ENCODE measurements at places on chromosomes 12 and 14. TPM values are rescaled to one million over a fixed set of nuclear protein-coding genes. Genes with fewer than 3 reads are reported as not detected.

Gene NGB
- total RNA-seq = not detected

Gene EIF2S3B
- total RNA-seq = 1.0 TPM

Gene PARP11
- 10.2 TPM for total RNA-seq

Gene PRIM1
- 10.3 TPM for total RNA-seq

Gene BMP4
- total RNA-seq = not detected

Gene DTD2
- total RNA-seq = 54.7 TPM

Gene ATP5F1B
- total RNA-seq = 674 TPM

Gene SMIM41
- 0.75 TPM for total RNA-seq

Gene DERA
- 9.7 TPM for total RNA-seq

Gene BLTP3B
- total RNA-seq = 17.3 TPM

Gene MAP1LC3B2
- total RNA-seq = 0.71 TPM

Gene SSTR1
- not detected for total RNA-seq

- no peak for DNase-seq
Measured at GRCh38 chr14:68293404-68293803, 473.8 kb downstream of the RAD51B start.

DNA sequence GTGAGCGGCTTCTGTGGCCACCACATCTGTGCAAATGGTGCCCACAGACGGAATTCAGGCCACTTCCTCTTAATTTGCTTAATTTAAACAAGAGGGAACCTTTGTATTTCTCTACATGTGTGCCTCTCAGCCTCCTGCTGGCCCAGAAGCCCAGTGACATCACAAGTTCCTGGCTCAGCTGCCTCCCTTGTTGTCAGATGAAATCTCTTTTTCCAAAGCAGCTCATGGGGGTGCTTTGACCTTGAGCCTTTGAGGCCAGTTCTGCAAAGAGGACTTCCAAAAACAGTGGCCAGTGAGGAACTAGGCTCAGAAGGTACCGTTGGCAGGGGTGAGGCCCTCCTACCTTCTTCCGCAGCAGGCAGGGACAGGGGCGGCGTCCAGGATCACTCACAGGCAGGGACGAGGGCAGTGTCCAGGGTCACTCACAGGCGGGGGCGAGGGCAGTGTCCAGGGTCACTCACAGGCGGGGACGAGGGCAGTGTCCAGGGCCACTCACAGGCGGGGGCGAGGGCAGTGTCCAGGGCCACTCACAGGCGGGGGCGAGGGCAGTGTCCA lies 35.0 kb upstream of the GALNT9 start:
- no peak for DNase-seq

DNA sequence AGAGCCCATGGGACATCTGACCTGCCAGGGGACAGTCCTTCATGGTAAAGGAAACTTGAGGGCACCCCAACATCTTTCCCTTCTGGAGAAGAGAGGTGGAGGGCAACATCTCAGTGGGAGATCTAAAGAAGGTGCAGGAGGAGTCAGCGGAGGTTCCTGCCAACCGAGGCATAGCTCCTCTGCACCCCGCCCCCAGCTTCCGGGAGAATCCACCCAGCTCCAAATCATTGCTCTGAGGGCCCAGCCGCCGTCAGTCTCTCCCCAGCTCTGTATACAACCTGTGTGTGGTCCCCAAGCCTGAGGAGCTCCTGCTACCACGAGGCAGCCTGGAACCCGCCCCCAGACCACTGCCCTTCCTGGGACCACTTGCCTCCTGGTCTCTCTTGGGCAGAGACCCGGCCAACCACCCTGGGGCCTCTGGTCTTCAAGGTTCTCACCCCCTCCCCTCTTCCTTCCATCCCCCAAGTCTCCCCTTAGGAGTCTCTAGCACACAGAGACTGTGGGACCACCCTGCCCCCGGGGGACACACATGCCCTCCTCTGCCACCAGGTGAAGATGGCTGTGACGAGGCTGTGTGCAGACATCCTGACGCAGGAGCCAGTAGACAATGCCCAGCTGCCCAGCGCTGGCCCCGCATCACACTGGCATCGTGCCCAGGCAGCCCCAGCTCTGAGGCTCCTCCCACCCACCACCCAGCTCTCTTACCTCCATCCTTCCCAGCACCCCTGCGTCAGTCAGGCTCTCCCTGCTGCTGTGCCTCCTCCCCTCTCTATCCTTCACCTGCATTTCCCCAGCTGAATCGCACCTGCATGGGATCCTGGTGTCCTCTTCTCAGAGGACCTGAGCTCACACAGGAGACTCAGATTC lies 13.0 kb upstream of the NUDT14 start:
- DNase-seq = peak; percentile 55

GRCh38 chr14:32984241-32984930 lies 45.7 kb downstream of the NPAS3 start:
- DNase-seq = no peak

DNA sequence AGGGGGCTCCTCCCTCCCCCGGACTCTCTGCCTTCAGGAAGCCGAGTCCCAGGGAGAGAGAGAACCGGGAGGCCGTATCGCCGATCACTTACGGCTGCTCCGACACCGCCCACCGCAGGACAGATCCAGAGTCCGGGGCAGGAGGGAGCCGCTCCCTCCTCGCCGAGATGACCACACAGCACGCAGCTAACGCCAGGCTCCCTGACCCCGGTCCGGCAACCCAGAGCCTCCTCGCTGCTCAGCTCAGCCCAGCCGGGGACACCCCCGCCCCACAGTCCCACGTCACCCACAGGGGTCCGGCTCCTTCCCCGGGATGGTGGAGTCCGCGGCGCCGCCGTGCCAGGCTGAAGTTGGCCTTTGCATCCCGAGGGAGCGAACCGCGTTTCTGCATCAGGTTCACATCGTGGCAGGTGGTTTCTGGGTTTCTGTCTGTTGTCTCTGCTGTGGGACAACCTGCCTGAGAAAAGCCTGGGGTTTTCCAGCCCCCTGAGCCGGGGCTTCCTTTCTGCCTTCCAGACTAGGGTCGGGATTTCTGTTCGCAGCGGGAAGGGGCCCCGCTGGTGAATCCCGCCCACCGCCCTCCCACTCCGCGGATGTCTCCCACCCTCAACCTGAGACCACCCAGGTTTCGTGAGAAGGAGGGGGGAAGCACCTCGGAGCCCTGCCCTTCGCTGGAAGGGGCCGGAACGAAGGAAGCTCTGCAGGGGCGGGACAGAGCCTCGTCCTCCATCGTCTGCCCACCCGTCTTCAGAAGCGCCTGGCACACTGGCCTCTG lies 61.2 kb downstream of the NOC4L start:
- no peak for DNase-seq

DNA sequence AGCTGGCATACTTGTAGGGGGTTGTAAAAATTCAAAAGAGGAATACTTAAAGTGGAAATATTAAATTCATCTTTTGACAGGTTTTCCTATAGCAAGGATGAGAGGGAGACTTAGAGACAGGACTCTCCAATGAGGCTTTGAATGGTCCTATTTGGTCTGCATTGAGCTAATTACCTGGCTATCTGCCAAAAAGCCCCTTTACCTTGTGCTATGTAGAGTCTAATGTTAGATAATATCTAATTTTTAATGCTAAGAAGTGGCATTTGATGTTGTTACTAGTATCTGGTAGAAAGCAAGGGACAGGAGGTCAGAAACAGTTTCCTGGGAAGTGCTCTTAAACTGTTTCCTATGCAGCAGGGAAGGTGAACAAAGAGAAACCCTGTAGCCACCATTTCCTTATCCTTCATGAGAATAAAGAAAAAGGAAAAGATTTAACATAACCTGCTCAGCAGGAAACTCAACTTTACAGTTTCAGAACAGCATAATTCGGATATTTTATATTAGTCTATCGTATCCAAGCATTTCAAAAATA lies 550.0 kb downstream of the SOX5 start:
- DNase-seq = no peak

DNA sequence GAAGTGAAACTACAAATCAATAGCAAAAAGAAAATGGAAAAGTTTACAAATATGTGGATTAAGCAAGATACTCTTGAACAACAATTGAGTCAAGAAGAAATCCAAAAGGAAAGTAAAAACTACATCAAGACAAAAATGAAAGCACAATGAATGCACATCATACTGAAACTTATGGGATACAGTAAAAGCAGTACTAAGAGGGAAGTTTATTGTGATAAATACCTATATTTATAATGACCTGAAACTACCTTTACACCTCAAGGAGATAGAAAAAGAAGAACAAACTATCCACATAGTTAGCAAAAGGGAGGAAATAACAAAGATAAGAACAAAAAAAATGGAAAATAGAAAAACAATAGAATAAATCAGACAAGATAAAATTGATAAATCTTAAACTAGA lies 375.0 kb downstream of the TRHDE start:
- no peak for DNase-seq

DNA sequence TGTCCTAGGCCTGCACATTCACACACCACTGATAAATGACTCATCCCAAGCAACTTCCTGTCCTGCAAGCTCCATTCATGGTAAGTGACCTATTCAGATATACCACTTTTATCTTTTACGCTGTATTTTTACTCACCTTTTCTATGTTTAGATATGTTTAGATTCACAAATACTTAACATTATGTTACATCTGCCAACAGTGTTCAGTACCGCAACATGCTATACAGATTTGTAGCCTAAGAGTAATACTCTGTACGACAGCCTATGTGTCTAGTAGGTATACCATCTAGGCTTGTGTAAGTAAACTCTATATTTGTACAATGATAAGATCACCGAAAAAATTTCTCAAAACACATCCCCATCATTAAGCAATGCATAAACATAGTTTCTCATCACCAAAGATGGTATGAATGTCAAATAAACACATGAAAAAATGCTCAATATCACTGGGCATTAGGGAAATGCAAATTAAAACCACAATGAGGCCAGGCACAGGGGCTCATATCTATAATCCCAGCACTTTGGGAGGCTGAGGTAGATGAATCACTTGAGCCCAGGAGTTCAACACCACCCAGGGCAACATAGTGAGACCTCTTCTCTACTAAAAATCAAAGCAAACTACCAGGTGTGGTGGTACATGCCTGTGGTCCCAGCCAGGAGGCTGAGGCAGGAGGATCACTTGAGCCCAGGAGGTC lies 20.7 kb downstream of the ATXN2 start:
- DNase-seq = no peak

DNA sequence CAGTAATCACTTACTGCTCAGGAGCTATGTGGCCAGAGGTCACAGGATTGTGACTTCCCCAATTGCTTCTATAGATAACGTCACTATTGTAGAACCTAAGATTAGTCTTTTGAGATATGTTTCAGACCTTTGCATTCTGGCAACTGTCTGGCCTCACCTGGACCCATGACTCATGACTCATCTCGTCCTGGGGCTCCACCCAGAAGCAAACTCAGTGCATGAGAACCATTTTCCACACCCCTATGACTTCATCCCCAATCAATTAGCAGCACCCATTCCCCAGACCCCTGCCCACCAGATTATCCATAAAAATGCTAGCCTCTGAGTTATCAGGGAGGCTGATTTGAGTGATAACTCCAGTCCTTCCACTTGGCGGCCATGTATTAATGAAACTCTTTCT lies 186.9 kb downstream of the EMP1 start:
- DNase-seq = no peak

DNA sequence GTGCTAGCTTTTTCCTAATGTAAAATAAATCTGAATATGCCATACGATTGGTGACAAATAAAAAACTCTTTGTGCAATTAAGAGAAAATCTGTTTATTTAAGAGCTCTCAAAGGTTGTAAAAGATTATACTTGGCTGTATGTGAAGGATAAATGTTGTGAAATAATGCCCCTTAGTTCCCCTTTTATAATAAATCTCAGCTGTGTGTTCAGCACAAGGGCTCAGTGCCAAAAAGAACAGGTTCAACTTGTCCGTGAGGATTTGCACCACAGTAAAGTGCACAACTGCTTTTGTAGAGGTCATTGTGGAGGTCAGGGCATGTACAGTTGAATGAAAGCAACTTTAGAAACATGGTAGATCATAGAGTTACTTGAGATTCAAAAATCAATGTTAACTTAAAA lies 118.6 kb downstream of the TRMT5 start:
- peak; percentile 86 for DNase-seq

DNA sequence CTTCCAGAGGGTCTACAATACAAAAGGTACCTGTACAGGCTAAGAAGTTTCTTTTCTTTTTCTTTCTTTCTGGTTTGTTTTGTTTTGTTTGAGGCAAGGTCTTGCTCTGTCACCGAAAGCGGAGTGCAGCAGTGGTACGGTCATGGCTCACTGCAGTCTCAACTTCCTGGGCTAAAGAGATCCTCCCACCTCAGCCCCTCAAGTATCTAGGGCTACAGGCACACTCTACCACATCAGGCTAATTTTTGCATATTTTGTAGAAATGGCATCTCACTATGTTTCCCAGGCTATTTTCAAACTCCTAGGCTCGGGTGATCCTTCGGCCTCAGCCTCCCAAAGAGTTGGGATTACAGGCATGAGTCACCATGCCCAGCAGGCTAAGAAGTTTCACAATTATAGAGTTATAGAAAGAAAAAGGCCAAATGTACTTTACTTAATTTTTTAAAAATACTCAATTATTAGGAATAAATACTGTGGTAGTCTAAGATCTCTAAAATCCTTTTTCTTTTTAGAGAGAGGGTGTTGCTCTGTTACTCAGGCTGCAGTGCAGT lies 3.0 kb upstream of the PIGH start:
- peak; percentile 87 for DNase-seq

DNA sequence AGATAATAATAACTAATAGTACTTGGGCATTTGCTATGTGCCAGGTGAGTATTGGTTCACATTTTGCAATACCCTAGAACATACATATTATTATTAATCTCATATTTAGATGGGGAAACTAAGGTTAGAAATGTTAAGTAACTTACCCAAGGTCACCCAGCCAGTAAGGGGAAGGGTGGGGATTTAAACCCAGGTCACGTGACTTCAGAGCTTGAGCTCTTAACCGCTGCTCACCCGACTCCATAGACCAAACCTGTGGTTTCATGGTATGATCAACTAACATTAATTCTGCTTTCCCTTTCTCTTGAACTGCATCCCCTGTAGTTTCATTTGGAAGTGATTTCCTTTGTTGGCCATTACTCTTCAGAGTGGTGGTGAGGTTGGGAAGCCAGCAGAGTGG lies 242.3 kb downstream of the NRXN3 start:
- no peak for DNase-seq

GRCh38 chr12:112741106-112741505 lies 50.4 kb upstream of the RPH3A start:
- no peak for DNase-seq

DNA sequence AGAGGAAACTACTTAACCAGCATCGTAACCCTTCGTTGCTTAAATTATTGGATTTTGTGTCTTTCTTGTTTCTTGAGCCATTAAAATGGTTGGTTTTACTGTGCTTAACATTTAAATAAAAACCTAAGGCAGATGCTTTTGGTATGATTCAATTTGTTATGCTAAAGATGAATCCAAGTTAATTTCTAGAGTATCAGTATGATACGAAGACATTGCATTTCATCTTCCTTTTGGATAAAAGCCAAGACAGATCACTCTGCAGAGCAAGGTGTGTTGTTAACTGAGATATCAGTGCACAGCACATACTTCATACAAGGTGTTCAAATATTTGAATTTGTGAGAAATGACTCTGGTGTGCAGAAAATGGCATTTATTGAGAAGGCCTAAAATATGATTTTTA lies 480.5 kb downstream of the PCNX1 start:
- no peak for DNase-seq

GRCh38 chr12:85179680-85180270 lies 100.2 kb upstream of the ALX1 start:
- DNase-seq = no peak

- DNase-seq = no peak
Measured at GRCh38 chr12:95736631-95737030, 53.9 kb downstream of the NTN4 start.

Data from Karpas-422 (cell line).